ENCODE measurements at places on chromosomes 6 and 20.
A peak's percentile ranks its signal among the peaks of the same experiment; 100 is the strongest.

- DNase-seq, result no peak
Measured at GRCh38 chr6:13260831-13261230, 67.5 kb downstream of the TBC1D7 start.

GRCh38 chr20:16362642-16363041 is 210.6 kb downstream of the KIF16B start:
- DNase-seq, result no peak

DNA sequence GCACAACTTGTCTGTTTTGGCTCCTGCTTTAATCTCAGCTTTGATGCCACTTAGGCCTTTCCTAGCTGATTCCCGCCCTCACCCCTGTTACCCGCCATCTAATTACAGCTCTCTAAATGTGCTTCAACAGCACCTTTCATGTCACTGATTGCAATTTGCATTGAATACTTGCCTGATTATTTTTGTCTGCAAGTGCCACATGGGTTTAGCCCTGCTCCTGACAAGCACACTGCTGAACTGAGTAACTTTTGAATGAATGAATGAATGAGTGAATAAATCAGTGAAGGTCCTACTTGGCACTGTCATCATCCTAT is 591 bp upstream of the DCBLD1 start:
- no peak for DNase-seq

- no peak for DNase-seq
Measured at GRCh38 chr20:48286601-48287000, 501.3 kb upstream of the SULF2 start.

DNA sequence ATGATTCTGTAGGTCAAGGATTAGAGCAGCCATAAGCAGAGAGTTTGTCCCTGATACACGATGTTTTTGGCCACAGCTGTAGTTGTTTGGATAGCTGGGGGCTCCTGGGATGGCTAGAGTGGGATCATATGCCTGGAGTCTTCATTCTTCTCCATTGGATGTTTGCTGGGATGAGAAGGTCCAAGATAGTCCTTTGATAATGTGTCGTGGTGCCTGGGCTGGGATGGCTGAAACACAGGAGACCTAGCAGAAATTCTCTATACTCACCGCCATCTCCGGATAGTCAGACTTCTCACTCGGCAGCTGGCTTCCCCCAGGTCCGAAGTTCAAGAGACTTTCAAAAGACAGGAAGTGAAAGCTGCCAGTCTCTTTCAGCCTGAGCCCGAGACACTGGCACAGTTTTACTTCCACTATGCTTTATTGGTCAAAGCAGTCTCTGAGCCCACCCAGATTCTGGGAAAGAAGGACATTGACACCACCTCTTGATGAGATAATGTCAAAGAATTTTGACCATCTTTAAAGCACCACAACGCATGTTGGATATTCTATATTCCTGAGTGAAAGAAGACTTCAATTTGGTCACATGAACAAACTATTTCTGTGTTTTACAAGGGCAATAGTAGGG is 16.0 kb downstream of the MARCKS start:
- no peak for DNase-seq

GRCh38 chr20:30963591-30963990 is 293.9 kb upstream of the DEFB115 start:
- DNase-seq, result no peak

DNA sequence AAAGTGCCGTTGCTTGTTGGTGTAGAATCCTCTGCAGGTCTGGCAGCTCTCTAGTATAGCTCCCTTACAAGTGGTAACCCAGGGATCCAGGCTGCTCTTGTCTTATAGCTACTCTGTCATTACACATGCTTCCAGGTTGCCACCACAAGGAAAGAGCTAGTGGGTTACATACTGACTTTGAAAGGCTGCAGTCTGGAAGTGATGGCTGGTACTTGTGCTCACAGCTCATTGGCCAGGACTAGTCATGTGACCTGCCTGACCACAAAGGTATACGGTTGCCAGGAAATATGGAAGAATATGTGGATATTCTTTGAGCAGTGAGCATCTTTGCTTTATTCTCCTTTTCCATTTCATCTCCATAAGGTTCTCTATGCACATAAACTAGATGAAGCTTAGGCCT is 46.0 kb downstream of the RREB1 start:
- DNase-seq, result no peak

DNA sequence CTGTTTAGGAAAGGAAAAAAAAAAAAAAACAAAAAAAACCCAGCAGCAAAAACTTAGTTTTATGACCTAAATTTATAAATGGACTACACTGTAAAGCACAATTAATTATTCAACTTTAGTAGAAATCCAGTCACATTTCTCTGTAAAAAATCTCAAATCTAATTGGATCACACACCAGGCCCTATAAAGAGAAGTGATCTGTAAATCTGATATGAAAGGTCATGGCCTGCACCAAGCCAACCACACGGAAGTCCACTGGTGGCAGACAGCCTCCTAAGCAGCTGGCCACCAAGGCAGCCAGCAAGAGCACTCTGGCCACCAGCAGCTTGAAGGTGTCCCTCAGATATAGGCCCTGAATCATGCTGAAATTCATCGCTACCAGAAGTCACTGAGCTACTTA is 131.6 kb downstream of the HFE start:
- DNase-seq, result no peak

DNA sequence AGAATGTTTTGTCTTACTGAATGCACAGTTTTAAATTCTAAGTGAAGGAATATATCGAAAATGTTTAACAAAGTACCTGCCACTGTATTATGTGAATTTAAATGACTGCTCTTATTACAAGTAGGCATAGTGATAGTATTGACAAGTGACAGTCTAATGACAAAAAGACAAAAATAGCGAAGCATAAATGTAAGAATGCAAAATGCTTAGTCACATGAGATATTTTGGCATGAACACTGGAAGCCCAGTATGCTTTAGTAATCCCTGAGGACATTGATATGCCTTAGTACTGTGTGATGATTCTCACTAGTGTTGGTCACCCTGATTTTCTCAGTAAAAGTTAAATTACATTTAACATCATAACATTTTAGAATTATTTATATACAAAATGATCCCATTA is 153.5 kb downstream of the EYA4 start:
- no peak for DNase-seq

DNA sequence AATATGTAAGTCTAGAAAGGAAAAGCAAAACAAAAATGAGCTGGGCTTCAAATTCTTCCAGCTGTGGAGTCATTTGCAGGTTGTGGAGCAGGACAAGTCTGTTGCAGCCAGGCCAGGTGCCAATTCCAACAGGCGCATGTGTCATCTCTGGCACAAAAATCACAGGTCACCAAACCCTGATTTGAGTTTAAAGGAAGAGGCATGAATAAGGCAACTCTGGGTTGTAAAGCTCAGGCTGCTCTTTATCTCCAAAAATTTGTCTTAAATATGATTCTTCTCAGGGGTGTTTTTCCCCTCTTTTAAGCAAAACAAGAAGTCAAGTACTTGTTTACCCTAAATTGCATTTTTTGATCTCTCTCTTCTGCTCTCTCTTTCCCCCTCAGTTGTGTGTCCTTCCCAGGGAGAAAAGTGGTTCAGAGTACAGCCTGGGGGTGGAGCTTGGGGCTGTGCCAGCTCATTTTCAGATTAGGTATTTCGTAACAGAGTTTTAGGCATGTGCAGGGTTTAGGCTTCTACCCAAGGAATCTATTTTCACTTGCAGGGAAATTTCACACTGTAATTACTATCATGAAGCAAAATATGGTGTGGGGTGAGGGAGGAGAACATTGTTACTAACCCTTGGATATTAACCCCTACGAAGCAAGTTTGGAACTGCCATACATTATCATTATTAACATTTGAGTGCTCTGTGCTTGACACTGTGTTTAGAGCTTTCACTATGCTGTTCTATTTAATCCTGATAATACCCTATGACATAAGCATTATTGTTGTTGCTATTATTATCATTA is 8.3 kb upstream of the NCOA3 start:
- peak; percentile 64 for DNase-seq

GRCh38 chr6:17125407-17125806 is 23.6 kb downstream of the STMND1 start:
- no peak for DNase-seq

DNA sequence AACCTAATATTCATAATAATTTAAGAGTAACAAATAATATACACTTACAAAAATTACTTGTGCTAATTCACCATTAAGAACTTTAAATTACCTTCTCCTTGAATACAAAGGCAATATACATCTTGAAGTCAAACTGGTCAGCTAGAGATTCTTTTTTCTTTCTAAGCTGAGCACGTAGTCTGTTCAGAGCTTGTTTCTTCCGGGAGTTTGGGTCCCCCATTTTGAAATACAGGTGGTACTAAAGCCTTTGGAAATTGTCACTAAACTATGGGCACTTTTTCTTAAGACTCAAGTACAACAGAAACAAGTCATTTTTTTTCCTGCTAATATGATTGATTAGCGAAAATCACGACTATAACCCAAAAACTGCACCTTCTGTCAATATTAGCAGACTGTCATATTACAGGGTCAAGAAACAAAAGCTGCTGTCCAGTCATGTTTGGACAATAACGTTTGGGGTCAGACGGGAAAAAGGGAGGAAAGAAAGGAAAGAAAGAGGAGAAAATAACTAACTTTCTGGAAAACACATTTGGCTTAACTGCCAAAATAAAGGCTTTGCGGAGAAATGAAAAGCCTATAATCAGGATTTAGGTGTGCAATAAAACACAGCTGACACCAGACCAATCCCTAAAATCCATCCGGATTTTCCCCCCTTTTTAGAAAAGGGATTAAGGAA is 367 bp downstream of the C6orf62 start:
- no peak for DNase-seq

- no peak for DNase-seq
Measured at GRCh38 chr20:47675190-47676142, 109.8 kb downstream of the SULF2 start.

DNA sequence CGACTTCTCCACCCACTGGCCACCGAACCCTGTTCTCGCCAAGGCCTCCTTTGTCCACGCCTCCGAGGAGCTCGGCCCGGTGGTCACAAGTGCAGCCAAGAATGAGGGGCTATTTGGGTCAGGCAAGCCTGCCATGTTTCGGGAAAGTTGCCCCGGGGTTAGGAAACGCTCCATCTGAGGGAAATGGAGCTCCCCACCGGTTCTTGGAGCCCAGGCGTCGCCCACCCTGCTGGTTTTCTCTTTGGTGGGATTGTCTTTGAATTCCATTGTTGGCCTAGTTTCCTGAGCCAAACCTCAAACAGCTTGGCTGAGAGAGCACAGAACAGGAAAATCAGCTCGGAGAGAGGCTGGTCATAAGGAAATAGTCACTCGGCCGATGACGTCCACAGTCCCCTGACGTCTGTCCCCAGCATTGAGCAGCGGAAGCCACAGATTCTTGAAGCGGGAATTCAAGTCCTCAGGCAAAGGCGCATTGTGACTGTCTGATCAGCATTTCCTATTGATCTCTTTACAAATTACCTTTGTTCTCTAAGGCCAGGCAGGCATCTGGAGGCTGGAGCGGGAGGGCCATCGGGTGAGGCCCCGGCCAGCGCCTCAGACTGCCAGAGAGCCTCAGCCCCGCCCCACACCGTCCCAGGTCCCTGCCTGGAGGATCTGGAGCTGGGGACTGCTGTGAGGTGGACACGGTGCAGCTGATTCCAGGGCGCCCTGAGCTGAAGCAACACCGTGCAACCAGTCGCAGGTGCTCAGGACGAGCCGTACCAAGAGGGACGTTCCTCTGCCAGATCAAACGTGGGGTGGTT is 138.6 kb downstream of the DLL1 start:
- DNase-seq, result no peak
